Activated naive CD4-positive, alpha-beta T cell (primary cell): ENCODE measurements at places on chromosomes 5 and 9.

DNA sequence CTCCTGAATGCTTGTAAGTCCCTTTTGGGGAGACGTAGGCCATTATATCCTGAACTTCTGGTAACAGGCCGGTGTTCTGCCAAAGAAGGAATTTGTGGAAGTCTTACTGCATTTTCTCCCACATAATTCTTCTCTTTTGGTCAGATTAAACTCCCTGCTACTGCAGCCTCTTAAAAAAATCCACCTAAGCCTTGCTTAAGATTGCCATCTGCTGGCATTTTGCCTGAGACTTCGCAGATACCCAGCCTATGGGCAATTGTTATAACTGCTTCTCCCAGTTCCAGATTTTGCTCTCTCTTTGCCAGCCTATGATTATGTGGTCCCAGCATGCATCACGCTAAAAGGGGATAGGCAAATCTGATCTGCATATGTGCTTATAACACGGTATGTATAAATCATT is 391.6 kb upstream of the CHD1 start:
- no peak for DNase-seq

DNA sequence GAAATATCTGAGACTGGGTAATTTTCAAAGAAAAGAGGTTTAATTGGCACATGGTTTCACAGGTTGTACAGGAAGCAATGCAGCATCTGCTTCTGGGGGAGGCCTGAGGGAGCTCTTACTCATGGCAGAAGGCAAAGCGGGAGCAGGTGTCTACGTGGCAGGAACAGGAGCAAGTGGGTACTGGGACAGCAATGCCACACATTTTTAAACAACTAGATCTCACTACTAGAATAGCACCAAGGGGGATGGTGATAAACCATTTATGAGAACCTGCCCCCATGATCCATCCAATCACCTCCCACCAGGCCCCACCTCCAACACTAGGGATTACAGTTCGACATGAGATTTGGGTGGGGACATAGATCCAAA is 47.6 kb upstream of the HOMER1 start:
- no peak for DNase-seq

DNA sequence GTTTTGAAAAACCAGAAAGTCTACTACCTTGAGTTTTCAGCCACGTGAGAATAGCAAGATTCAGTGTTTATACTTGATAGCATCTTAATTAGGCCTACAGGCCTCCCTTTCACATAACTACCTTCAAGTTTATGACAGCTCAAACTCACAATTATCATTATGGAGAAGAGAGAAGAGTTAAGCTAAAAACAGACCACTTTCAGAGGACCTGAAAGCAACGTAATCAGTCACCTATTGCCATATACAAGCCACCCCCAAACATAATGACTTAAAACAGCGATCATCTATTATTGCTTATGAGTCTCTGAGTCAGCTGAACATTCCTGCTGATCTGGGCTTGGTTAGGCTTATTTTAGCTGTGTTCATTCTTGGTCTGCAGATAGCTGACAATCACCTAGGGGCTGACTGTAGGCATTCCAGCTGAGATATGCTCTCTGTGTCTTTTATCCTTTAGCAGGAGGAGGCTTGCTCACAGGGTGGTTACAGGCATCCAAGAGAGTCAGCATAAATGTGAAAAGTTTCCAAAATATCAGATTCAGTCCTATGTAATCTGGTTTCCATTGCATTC is 130.9 kb downstream of the COX7C start:
- no peak for DNase-seq

GRCh38 chr9:89798547-89799120 is 193.8 kb downstream of the GADD45G start:
- DNase-seq: no peak

DNA sequence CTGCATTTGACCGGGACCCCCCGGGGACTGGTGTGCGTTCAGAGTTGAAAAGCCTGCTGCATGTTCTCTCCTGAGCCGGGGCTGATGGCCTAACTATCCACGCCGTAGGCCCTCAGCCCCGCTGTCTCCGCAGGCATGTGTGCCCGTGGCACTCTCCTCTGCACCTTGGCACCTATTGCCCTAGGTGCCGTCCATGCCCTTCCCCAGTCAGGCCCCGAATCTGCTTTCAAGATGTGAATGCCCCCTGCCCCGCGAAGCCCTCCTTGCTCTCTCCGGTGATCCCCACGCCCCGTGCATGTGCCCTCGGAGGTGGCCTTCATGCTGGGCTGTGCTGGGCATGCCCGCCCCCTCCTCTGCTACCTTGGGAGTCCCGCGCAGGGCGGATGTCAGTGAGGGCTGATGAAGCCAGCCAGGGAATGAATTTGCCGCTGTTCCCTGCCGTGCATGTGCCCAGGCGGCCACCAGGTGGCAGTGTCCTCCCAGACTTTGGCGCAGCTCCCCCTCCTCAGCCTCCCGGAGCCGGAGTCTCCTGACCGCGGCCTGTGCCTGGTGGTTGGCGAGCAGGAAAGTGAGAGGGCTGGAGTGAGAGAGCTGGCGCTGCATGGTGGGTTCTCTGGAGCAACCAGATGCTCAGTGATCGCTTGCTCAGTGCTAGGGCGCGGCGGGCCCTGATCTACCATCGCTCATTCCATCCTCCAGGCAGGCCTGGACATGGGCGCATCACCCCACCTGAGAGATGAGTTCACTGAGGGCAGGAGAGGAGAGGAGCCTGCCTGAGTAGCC is 112.9 kb upstream of the LMX1B start:
- DNase-seq: peak; percentile 35

GRCh38 chr5:86864051-86864450 is 246.3 kb downstream of the COX7C start:
- no peak for DNase-seq

- DNase-seq: no peak
Observed at GRCh38 chr5:58703925-58704555, 121.2 kb downstream of the RAB3C start.

GRCh38 chr9:25025156-25025555 is 479.5 kb upstream of the IZUMO3 start:
- no peak for DNase-seq

DNA sequence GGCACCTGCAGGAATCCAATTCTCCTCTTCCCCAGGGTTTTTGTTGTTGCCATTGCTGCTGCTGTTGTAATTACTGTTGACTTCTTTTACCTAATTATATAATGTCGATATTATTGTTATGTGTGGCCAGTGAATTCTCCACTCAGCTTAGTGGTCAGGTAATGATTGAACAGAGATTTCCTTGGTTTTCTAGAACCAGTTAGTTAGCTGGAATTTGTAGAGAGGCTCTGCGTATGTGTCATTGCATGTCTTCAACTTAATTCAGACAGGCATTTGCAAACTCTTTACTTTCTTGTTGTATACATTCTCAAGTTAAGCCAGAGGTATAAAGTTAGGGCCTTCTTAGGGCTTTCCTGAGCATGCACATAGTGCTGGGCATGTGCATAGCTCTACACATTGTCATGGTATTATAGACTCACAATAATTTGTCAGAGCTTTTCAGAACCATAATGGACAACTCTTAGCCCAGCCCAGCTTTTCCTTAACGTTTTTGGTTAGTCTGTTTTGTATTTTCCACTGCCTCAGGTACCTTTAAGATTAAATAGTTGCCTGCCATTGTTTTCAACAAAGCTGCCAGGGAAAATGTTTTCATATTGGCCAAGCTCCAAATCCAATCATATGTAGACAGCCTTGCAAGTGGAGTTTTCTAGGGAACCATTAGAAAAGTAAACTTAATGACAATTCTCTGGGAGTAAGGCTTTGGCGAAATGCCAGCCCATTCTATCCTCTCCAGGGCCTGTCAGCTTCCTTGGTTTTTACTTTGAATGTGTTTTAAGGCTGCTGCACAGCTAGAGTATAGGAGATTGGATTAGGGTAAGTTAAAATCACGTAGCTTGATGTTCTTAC is 68.1 kb downstream of the UBE2R2 start:
- DNase-seq: no peak
